GM23248 (cell line): ENCODE measurements at places on chromosomes 6 and 20. TPM values are rescaled to one million over a fixed set of nuclear protein-coding genes. Genes with fewer than 3 reads are reported as not detected.

The ATP6V1G2 gene
- 0.89 and 1.8 TPM in 2 replicates for total RNA-seq

The SRSF6 gene
- total RNA-seq: 44.0 and 44.8 TPM in 2 replicates

GRCh38 chr6:41970436-41970846, 28.8 kb upstream of the CCND3 start:
- DNase-seq: peak; percentile 91

- peak; percentile 34 for DNase-seq
Observed at GRCh38 chr6:134065706-134066105, 13.3 kb upstream of the SLC2A12 start.
